NCI-H2171 (cell line): ENCODE measurements at places on chromosomes 3 and 15.

DNA sequence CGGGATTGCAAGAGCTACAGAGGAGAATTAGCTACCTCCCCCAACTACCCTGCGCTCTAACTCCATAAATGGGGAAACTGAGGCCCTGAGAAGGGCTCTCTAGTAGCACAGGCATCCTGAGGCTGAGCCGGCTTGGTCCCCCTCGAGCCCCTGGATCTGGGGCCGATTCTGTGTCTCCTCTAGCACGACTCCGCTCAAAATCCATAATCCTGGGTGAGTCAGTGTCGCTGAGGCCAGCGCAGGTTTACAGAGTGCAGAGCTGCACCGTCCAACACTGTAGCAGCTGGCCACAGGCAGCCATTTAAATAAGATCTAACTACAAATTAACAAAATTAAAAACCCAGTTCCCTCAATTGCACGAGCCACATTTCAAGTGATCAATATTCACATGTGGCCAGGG is 10.8 kb downstream of the GATA2 start:
- no peak for DNase-seq

DNA sequence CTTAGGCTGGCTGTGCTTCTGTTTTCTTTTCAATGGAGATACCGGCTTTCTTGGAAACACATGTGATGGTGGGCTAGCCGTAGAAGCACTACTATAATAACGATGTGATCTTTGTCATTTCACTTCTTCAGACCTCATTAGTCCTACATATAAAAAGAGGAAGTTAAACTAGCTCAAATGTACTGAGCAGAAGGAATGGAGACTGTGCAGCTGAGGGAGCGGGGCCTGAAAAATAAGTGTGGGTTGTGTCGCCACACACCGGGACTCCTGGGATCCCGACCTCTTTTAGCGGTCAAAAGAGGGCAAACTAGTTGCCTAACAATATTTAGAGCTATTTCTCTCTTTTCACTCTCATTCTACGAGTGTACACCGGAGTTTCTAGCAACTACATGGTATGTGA is 1.0 kb upstream of the RNF7 start:
- no peak for DNase-seq

DNA sequence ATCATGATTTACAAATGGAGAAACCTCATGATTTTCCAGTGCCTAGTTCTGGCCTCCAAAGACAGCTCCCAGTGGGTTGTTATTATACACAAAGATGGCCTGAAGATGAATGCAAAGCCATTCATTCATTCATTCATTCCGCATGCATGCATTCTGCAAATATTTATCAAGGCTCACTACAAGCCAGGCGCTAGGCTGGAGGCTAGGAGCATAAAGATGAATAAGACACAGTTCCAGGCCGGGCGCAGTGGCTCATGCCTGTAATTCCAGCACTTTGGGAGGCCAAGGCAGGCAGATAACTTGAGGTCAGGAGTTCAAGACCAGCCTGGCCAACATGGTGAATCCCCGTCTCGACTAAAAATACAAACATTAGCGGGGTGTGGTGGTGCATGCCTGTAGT is 2.4 kb upstream of the PSMD2 start:
- DNase-seq = no peak

- DNase-seq = no peak
These were observed 753 bp upstream of the MYO5A start for GRCh38 chr15:52529341-52529924.

GRCh38 chr3:100852840-100853239 is 140.4 kb downstream of the ABI3BP start:
- no peak for DNase-seq

GRCh38 chr3:36403661-36404060 is 23.4 kb downstream of the STAC start:
- DNase-seq = no peak

- no peak for DNase-seq
These were observed 14.2 kb upstream of the NPTN start for GRCh38 chr15:73647259-73648013.

GRCh38 chr3:136838641-136839555 is 20.0 kb downstream of the SLC35G2 start:
- DNase-seq = no peak

GRCh38 chr15:26848498-26848897 is 18.4 kb upstream of the GABRA5 start:
- no peak for DNase-seq

DNA sequence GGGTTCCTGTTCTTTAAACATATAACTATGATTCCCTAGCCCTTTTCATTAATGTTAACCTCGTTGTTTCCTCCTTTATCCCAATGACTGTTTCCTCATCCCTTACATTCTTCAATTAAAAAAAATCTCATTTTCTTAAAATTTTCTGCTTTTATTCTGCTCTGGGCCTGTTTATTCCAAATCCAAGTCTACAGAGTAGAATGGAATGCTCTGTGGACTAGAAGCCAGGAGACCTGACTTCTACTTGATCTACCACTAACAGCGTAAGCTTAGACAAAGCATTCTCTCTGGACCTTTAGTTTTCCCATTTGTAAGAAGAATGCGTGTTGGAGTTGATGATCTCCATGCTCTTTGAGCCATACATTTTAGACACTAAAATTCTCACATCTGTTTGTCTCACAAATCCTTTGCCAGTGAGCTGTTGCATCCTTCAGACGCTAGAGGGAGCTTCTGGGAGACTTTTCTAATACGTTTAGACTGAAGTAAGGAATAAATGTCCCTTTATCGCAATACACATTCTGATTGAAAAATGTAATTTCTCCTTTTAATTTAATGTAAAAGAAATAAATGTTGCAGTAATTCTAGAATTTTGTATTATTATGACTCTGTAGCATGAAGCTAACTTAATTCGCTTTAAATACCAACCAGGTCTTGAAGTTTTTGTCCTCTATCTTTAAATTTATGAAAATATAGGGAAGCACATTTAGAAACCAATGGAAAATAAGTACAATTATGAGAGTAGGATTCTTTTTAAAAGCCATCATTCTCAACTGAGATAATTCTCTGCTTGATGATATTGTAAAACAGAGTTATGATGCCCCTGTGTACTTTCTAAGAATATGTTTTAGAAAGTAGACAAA is 21.7 kb upstream of the GMNC start:
- DNase-seq = no peak

DNA sequence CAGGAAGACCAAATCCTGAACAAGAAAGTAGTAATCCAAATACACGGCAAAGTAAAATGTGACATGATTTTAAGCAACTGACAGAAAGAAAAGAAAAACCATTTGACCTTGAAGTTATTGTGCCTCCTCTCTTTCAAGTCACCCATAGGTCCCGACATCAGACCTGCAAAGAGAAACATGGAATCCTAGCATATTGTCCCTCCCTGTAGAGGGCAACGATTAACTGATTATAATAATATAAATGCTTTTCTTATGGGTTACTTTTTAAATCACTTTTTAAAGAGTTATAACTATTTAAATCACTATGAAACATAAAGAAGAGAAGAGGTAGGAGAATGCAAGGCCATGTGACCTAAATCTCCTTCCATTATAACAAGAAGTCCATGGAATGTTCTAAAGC is 143.2 kb upstream of the LIPC start:
- DNase-seq = no peak

- DNase-seq = no peak
These were observed 419.9 kb upstream of the RARB start for GRCh38 chr3:25007974-25008658.

DNA sequence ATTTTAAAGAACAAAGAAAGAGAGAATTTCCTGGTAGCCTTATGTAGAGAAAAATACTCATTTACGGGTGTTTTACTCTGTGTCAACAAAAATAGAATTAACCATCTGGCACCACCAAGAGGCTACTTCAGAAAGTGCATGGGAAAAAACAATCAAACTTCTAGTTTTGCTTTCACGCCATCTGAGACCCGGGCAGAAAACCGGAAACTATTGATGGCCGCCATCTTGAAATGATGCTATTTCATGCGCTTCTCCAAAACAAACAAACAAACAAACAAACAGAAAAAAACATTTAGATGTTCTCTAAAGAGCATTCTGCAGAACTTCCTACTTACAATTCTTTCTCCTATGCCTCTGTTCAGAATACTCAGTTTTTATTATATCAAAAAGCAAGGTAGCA is 49.4 kb upstream of the SYNPR start:
- DNase-seq = peak; percentile 47

- DNase-seq = no peak
These were observed 54.8 kb downstream of the SQOR start for GRCh38 chr15:45689616-45690015.
